ENCODE measurements at places on chromosomes 6 and 20.

- H3K4me1 ChIP-seq: no peaks in the 10 kb centered on the region
- H3K27me3 ChIP-seq: no peaks in the 10 kb centered on the region
- DNase-seq: no peak
These were observed 243.9 kb downstream of the PKHD1 start for GRCh38 chr6:51843456-51844056.

- no peaks in the 10 kb centered on the region for H3K4me1 ChIP-seq
- no peaks in the 10 kb centered on the region for H3K36me3 ChIP-seq
- H3K27ac ChIP-seq: no peak overlapping the region
- no peaks in the 10 kb centered on the region for H3K27me3 ChIP-seq
- DNase-seq: no peak
- no peak overlapping the region for H3K4me3 ChIP-seq
These were observed 520.2 kb downstream of the DOK5 start for GRCh38 chr20:54995553-54995952.

DNA sequence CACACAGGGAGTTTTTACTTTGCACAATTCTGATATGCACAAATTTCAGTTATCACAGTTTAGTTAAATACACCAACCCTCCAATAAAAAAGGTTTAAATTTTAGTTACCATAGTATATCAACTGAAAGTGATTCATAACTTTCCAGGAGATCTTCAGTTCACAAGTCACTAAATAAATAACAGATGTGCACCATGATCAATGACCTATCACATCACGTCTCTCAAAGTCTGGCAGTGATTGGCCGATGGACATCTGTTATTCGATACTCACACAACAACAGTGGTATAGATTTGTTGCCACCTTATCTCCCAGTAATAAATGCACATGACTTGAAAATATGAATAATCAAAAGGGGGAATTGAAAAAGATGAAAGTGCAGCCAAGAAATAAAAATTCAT is 66.8 kb upstream of the PTCHD4 start:
- no peaks in the 10 kb centered on the region for H3K36me3 ChIP-seq
- no peak overlapping the region for H3K27ac ChIP-seq
- H3K4me3 ChIP-seq: no peak overlapping the region
- DNase-seq: no peak
- H3K4me1 ChIP-seq: no peaks in the 10 kb centered on the region
- no peaks in the 10 kb centered on the region for H3K27me3 ChIP-seq

- no peak for DNase-seq
- H3K27me3 ChIP-seq: no peaks in the 10 kb centered on the region
- H3K4me3 ChIP-seq: no peak overlapping the region
These were observed 60.9 kb upstream of the TULP1 start for GRCh38 chr6:35573495-35574110.

- no peaks in the 10 kb centered on the region for H3K4me1 ChIP-seq
- no peaks in the 10 kb centered on the region for H3K27me3 ChIP-seq
- DNase-seq: peak; percentile 67
- H3K4me3 ChIP-seq: no peak overlapping the region
- no peaks in the 10 kb centered on the region for H3K36me3 ChIP-seq
- H3K27ac ChIP-seq: no peak overlapping the region
These were observed 55.2 kb upstream of the ADGRF1 start for GRCh38 chr6:47097092-47097945.

- H3K27ac ChIP-seq: no peak overlapping the region
- H3K4me3 ChIP-seq: no peak overlapping the region
- H3K36me3 ChIP-seq: no peaks in the 10 kb centered on the region
- no peaks in the 10 kb centered on the region for H3K4me1 ChIP-seq
- no peaks in the 10 kb centered on the region for H3K27me3 ChIP-seq
These were observed 18.3 kb upstream of the RANBP9 start for GRCh38 chr6:13729891-13730290.

DNA sequence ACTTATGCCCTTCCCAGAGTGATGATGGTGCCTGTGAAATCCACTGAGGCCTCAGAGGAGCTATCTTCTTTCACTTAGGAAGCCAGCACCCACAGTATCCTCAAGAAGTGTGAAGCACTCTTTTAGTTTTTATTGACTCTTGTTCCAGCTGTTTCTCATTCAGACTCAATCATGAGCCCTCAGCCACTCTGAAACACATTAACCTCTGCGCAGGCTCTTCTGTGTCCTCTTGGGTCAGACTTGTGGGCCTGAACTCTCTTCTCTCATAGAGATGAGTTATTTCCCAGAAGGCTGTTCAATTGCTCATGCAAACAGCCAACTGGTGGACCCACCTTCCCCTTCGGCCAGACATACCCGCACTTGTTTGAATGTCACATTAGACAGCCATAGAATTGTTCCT is 27.8 kb upstream of the PREP start:
- H3K4me3 ChIP-seq: no peak overlapping the region
- no peak overlapping the region for H3K27ac ChIP-seq
- H3K27me3 ChIP-seq: no peaks in the 10 kb centered on the region

DNA sequence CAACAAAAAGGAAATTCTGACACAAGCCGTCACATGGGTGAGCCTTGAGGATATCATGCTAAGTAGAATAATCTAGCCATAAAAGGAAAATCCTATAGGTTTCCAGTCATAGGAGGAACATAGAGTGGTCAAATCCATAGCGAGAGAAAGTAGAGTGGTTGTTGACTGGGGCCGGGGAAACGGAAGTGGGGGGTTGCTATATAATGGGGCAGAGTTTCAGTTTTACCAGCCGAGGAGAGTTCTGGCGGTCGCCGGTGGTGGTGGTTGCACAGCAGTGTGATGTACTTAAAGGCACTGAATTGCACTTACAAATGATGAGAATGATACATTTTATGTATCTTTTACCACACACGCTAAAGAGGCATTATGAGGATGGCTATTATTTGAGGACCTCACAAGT is 4.9 kb downstream of the GPR31 start:
- no peaks in the 10 kb centered on the region for H3K27me3 ChIP-seq
- no peak overlapping the region for H3K27ac ChIP-seq
- DNase-seq: no peak
- H3K36me3 ChIP-seq: no peaks in the 10 kb centered on the region

GRCh38 chr6:123662757-123663156 is 26.0 kb upstream of the TRDN start:
- no peaks in the 10 kb centered on the region for H3K4me1 ChIP-seq
- H3K27me3 ChIP-seq: no peaks in the 10 kb centered on the region
- H3K4me3 ChIP-seq: no peak overlapping the region
- H3K27ac ChIP-seq: no peak overlapping the region
- H3K36me3 ChIP-seq: no peaks in the 10 kb centered on the region

GRCh38 chr6:124882579-124883393 is 79.5 kb upstream of the RNF217 start:
- no peak for DNase-seq
- H3K4me3 ChIP-seq: no peak overlapping the region
- peaks cover 10% of the 10 kb centered on the region for H3K4me1 ChIP-seq
- no peaks in the 10 kb centered on the region for H3K36me3 ChIP-seq
- H3K27ac ChIP-seq: no peak overlapping the region
- H3K27me3 ChIP-seq: no peaks in the 10 kb centered on the region

DNA sequence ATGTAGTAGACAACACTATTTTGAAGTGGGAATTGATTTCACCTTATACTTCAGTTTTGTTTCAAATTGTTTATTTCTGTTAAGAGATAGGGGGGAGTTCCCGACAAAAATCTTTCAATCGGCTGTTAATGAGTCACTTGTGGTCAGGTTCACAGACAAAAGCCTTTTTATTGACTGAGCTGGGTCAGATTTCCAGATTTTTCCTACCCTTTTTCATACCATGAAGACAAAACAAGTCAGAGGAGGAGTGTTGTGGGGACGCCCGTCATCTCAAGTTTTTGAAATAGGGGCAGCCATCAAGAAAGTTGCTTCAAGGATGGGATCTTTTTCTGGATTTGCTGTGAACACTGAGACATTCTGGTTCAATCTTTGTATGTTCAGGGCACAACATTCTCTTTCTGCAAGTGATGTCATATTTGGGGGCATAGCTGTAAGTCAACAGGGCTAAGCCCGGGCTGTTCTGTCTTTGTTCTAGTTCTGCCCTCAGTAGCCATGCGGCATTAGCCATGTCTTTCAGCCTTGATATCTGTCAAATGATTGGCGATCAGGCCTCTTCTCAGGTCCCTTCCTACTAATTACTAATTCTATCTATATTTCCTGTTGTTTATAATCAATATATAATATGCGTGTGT is 496.0 kb upstream of the MARCKS start:
- no peak for DNase-seq
- no peaks in the 10 kb centered on the region for H3K4me1 ChIP-seq
- H3K36me3 ChIP-seq: no peaks in the 10 kb centered on the region
- no peaks in the 10 kb centered on the region for H3K27me3 ChIP-seq

Data from ascending aorta (tissue), 2 donors.